ENCODE measurements at places on chromosomes 3 and 15.
A peak's percentile ranks its signal among the peaks of the same experiment; 100 is the strongest.

GRCh38 chr3:186724911-186725310, 7.8 kb downstream of the KNG1 start:
- DNase-seq, result no peak

GRCh38 chr3:136465296-136465695, 215.2 kb downstream of the PCCB start:
- no peak for DNase-seq

DNA sequence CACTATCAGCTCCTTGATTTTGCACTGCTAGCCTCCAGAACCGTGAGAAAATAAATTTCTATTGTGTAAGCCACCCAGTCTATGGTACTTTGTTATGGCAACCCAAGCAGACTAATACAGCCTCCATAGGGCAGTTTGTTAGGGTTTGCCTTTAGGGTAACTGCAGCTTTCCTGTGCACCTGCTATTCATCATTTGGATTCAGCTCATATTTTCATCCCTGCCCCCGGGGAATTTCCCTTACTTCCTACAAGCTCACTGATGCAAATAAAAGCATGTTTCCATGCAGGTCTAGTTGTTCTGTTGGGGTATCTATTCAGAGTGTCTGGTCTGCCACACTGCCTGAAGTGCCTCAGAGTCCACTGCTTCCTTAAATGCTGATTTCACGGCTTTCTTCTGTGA, 48.6 kb upstream of the ATOSA start:
- no peak for DNase-seq

- no peak for DNase-seq
These were observed 721 bp downstream of the ATR start for GRCh38 chr3:142577696-142578328.

- no peak for DNase-seq
These were observed 39.5 kb downstream of the CADPS start for GRCh38 chr3:62835554-62836236.

- DNase-seq, result no peak
These were observed 217.7 kb upstream of the TLE3 start for GRCh38 chr15:70315431-70315830.

GRCh38 chr3:127722091-127722784, 49.5 kb downstream of the ABTB1 start:
- no peak for DNase-seq

DNA sequence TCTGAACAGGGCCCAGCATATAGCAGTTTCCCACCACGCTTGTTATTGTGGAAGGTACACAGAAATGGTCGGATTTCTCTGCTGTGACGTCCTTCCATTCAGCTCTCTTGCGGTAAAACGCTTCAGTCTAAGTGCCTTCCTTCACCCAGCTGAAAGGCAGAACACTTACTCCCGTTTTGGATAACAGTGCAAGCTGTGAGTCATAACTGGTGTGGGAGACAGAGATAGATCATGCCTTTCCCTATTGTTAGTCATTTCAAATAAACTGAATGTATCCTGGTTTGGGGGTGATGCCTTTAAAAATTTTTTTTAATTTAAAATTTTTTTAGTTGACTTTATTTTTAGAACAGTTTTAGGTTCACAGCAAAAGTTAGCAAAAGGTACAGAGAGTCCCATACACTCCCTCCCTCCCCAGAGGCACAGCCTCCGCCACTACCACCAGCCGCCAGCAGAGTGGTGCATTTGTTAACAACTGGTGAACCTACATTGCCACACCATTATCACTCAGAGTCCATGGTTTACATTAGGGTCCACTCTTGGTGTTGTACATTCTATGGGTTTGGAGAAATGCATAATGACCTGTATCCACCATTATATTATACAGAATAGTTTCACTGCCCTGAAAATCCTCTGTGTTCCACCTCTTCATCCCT, 94.9 kb upstream of the NSMCE3 start:
- peak; percentile 43 for DNase-seq

DNA sequence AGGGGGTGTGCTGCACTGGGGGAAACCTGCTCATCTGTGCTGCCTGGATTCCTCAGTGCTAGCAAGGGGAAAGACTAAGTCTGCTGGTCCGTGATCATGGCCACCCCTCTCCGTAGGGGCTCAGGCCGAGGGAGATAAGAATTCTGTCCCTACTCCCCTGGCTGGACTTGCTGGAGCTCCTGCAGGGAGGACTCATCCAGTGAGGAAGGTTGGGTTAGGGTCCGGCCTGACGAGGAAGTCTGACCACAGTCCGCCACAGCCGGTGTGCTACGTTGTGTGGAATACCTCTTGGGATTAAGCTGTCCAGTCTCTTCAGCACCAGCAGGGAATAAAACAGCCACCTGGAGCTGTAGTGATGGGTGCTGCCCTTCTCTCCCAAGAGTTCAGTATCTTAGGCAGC, 1309.1 kb upstream of the CADM2 start:
- DNase-seq, result no peak

DNA sequence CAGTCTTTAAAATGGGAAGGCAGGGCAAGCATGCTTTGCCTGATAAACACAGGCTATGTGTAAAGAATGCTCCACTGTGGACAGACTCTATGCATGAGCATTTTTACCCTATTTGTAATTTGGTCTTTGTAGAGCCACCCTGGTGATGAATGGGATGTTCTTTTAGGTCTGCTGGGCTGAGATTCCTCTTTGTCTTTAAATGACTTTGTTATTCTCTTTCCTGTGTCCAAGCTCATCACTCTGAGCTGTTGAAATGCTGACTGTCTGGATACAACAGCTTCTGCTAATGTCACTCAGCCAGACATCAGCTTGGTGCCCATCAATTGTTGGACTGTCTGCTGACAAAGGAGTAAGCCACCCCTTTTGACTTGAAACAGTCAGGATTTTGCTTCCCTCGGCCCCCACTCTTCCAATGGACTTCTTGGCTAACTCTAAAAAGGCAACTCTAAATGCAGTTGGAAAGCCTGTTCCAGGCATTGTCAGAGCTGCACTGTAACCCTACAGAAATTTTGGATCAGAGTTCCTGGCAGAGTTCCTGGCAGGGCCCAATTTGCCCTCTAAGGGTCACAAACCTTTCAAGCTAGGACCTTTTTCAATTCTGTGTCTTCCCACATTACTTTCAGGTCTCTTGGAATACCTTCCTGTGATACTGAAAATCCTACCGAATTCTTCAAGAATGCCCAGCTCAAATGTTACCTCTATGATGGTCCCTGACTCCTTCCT, 40.5 kb upstream of the EIF1B start:
- no peak for DNase-seq

DNA sequence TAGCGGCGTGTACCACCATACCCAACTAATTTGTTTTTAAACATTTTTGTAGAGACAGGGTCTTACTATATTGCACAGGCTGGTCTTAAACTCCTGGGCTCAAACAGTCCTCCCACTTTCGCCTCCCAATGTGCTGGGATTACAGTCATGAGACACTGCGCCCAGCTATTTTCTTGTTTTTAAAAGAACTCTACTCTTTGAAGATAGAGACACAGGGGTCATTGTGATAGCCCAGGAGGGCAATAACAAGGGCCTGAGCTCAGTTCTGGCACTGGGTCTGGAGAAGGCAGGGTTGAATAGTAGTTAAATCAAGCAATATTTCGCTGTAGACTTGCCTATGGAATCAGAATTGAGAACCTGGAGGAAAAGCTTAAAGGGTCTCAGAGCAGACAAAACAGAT, 98.8 kb downstream of the ANP32A start:
- DNase-seq, result peak; percentile 56

GRCh38 chr3:101027286-101027685, 34.1 kb upstream of the ABI3BP start:
- DNase-seq, result no peak

DNA sequence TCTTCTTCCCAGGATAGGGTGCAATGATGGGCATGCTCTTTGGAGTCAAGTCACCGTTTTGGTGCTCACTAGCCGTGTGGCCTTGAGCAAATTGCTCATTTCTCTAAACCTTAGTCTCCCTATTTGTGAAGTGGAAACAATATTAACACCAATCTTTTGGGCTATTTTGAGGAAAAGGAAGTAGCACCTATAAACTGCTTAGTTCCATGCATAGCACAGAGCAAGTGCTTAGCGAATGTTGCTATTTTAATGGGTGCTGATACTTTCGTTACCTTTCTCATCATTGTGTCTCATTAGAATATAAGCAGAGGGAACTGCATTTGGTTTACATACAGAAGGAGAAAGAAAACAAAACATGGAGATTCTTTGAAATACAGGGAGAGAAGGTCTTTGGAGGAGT, 66.1 kb downstream of the BOC start:
- DNase-seq, result no peak

- no peak for DNase-seq
These were observed 212.6 kb upstream of the UBE2E2 start for GRCh38 chr3:22990291-22991200.

GRCh38 chr3:30642849-30643361, 36.5 kb downstream of the TGFBR2 start:
- no peak for DNase-seq

Data from SK-MEL-5 (cell line).